ENCODE measurements at places on chromosomes 3 and 15.

DNA sequence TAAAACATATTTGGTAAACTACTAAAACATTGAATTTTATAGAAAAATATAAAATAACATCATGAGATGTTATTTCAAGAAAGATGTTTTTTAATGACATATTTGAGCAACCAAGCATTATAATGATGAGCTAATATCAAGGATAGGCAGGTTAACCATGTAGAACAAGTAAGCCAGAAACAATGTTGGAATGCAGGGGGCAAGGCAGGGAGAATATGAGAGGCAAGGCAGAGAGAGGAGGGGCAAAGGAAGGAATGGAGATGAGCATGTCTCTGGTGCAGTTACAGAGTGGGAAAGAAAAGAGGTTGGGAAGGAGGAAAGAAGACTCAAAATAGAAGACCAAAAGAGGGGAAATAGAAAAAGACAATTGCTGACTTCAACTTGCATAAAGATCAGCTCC is 390.4 kb downstream of the MCTP2 start:
- no peak for DNase-seq

DNA sequence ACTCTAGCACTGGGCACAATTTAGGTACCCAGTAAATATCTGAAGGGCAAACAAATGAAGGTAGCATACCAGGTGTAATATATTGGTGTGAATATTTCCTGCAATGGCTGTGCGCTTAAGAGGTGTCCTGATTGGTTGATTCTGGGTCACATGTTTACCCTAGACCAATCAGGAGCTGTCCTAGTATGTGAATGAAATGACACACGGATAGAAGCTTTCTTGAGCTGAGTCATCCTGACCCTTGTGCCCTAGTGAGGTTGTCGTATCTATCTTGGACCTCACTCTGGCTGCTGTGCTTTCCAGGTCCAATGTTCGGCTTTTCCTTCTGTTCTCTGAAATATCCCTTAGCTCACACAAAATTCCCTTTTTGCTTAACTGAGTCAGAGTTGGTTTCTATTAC is 58.1 kb upstream of the FOXP1 start:
- no peak for DNase-seq

GRCh38 chr3:178967177-178967532 is 104.5 kb downstream of the ZMAT3 start:
- no peak for DNase-seq

DNA sequence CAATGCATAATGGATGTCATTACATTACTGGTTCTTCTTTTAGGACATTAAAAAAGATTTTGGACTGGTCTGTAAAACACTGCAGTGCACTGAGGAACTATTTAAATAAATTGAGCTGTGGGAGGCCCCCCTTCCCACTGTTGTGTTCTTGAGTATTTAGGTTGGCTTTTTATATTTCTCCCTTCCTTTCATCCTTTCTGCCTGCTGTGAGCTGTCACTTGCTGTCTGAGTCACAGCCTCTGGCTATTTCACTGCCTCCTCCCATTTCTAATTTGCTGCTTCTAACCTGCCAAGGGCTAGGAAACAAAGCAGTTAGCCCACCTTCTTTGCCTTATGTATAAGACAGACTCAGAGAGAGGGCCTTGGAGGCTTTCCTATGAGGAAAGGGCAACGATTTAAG is 89.0 kb upstream of the FNDC3B start:
- DNase-seq, result no peak

- DNase-seq, result no peak
Measured at GRCh38 chr3:168396861-168397260, 301.1 kb upstream of the GOLIM4 start.

- DNase-seq, result no peak
Measured at GRCh38 chr3:26668171-26668570, 45.6 kb downstream of the LRRC3B start.

DNA sequence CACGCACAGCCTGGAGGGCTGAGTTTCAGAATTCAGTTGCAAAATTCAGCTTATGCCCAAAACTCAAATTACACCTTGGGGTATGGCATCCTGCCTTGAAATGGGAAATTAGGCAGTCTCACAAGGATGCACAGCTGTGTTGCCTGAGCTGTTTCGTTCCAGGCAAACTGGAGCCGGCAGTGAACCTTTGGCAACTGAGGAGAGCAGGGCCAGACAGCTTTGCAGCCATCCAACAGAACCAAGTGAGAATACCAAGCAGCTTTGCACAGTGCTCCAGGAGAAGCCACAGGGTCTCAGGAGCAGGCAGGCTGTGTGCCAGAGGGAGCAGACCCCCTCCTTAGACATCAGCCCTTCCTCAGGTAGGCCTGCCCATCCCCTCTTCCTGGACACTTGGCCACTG is 32.5 kb upstream of the BFSP2 start:
- no peak for DNase-seq

Data from stimulated activated CD4-positive, alpha-beta T cell treated with anti-CD3 and anti-CD28 coated beads, Interleukin-1b, Interleukin-23, amount 100 ng/mL, for 1 hour (primary cell).